Left kidney (tissue), 8 donors: ENCODE measurements at places on chromosomes 11 and 22. TPM values are rescaled to one million over a fixed set of nuclear protein-coding genes. Genes with fewer than 3 reads are reported as not detected.

GRCh38 chr11:843818-844692, 1.4 kb downstream of the TSPAN4 start:
- peak; percentile 70 for DNase-seq

- no peak for DNase-seq
These were observed 112.3 kb downstream of the TMPRSS5 start for GRCh38 chr11:113593698-113594308.

DNA sequence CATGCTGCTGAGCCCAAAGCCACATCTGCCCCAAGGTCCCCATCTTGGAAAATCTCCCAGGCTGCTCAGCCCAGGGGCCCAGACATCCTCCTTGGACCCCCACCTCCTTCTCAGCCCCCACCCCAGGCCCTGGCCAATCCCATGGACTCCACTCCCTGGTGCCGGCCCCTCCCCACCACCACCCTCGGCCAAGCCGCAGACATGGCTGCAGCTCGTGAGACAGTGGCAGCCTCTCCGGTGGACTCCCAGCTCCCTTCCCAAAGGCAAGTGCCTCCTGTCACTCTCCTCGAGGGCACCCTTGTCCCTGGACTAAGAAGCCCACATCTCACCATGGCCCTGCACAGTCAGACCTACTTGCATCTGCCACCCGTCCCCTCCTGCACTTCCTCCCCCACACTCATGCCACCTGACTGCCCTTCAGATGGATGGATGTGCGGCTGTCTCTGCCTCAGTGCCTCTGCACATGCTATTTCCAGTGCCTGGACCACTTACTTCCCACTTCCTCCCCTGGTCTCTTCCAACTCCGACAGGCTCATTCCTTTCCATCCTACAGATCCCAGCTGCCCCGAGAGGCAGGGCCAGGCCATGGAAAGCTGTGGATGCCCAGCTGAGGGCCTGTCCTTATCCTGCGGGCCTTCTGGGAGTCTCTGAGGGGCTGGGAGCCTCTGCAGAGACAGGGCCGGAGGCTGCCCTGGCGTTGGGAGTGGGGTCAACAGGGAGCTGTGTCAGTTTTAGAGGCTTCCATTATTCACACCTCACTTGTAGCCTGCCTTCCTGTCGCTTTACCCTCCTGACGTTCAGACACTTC, 25.5 kb upstream of the RFPL3 start:
- no peak for DNase-seq

DNA sequence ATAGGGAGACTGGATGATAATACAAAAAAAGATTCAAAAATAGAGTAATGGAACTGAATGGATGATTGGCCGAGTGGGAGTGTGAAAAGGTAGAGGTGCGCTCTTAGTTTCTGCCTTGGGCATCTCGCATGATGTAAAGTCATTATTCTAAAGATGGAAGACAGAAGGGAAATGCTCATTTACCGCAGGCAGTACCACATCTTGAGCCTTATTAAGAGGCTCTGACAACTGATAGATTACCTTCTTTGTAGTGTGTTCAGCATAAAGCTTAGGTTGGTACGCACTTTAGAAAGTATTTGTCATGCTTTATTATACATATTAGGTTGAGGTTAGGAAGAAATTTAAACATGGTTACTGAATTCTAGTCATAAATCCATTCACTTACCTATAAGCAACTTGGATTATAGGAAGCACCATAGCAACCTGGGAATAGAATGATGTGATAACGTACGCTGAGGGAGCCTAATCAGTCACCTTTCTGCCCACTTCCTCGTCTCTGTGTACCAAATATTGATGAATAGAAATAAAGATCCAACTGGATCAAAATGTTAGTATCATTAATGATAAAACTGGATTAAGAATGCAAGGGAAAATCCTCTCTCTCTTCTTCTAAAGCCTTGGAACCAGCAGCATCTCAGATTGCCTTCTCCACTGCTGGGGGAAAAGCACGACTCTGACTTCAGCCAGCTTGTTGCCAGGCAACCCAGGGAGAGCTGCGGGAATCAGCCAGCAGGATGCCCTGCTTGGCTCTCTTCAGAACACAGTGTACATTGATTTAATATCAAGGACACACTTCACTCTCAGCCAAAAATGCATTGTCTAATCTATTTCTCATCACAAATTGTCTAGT, 29.0 kb upstream of the VWA5A start:
- DNase-seq = no peak

Gene MPZL3
- polyA plus RNA-seq = 6.5 TPM

- DNase-seq = no peak
These were observed 26.0 kb upstream of the TTC12 start for GRCh38 chr11:113288286-113288863.

- DNase-seq = no peak
These were observed 8.0 kb downstream of the TMPRSS6 start for GRCh38 chr22:37101311-37102066.

GRCh38 chr11:127925475-127925874, 661.9 kb downstream of the ETS1 start:
- DNase-seq = no peak

- no peak for DNase-seq
These were observed 6.1 kb downstream of the CD81 start for GRCh38 chr11:2382936-2383851.

Gene TUT1
- 24.8 TPM for polyA plus RNA-seq

Gene SHISAL1
- polyA plus RNA-seq = 2.3 TPM

Gene MB
- polyA plus RNA-seq = not detected

- DNase-seq = no peak
These were observed 8.9 kb upstream of the RAB3IL1 start for GRCh38 chr11:61926235-61926634.

Gene EXPH5
- 6.3 TPM for polyA plus RNA-seq
